SK-N-SH (cell line): ENCODE measurements at places on chromosomes 3 and 15. TPM values are rescaled to one million over a fixed set of nuclear protein-coding genes. Genes with fewer than 3 reads are reported as not detected.

DNA sequence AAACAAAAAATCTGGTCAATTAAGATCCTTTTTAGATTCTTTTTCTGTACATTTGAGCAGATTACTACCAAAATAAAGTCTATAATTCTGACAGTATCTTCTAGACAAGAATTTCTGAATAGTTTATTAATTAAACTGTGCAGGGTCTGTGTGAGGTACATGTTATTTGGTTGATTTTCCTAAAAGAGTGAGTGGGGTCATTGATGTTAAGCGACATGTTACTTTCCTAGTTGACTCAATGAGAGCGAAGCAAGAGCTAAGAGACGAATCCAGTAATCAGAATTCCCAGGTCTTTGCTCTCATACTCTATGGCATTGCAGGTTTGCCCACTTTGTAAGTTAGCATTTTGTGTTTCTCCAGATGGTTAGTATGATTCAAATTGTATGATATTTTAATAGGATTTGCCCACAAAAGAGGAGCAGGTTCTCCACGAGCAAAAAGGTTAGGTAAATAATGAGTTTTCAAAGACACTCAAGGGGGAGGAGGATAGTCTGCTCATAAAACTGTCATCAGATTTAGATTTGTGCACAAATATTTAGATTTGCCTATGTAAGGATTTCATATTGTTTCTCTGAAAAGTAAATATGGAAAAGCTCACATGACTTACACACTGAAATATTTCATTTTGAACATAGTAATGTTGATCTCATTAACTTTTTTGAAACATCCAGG lies 217.2 kb upstream of the CGNL1 start:
- no peak for DNase-seq

MINAR1 gene
- polyA plus RNA-seq, result 0.35 and 0.39 TPM in 2 replicates

- no peak for DNase-seq
These were observed 40.5 kb downstream of the PPCDC start for GRCh38 chr15:75063889-75064288.

DNA sequence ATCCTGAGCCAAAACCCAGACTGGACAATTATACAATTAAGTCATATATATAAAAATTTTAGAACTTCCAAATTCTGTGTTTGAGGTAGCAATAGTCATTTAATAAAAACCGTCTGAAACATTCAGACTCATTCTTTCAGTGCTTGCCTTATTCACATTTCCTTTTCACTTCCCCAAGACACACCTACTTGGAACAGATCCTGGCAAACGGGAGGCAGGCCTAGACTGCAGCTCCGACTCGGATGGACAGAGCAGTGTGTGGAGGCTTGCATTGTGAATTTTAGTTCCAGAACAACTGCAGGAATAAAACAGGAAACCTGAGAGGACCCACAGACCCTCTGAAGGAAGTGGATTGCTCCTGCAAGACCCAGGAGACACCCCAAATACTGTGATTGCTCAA lies 341.4 kb downstream of the CNTN3 start:
- DNase-seq, result no peak

DNA sequence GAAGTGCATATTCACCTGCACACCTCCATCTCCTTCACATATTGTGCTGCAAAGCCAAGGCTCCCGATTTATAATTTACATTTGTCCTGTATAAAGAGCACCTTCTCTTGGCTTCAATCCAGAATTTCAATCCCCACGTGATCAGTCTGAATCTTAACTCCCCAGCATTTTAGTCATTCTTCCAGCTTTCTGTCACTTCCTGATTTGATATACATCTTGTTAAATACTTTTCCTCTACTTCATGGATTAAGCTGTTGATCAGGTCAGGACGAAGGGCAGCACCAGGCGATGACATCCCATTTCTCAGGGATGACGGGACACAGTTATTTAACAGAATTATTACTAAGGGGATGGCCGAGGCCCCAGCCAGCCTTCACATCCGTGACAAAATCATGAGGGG lies 212.5 kb downstream of the EPHB1 start:
- DNase-seq, result no peak

GRCh38 chr15:65354835-65355172 lies 23.0 kb downstream of the IGDCC3 start:
- DNase-seq, result no peak

LPCAT4 gene
- polyA plus RNA-seq, result 78.6 and 88.4 TPM in 2 replicates

- DNase-seq, result no peak
These were observed 249.3 kb upstream of the TGFBR2 start for GRCh38 chr3:30356866-30357753.

DNA sequence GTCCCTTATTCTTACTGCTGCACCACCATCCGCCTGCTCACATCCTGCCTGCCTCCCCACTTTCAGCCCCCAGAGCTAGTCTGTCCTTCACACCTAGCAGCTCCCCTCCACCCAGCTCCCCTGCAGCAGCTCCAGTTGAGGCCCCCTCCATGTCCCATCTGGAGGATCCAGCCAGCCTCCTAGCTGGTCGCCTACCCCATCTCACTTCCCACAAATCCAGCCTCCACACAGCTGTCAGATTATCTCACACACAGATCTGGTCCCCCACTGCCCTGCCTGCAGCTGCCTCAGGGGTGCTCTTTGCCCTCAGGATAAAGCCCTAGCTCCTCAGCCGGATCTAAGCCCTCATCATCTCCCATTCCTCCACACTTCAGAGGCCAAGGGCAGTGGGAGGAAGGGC lies 8.8 kb upstream of the SEMA7A start:
- DNase-seq, result no peak

DNA sequence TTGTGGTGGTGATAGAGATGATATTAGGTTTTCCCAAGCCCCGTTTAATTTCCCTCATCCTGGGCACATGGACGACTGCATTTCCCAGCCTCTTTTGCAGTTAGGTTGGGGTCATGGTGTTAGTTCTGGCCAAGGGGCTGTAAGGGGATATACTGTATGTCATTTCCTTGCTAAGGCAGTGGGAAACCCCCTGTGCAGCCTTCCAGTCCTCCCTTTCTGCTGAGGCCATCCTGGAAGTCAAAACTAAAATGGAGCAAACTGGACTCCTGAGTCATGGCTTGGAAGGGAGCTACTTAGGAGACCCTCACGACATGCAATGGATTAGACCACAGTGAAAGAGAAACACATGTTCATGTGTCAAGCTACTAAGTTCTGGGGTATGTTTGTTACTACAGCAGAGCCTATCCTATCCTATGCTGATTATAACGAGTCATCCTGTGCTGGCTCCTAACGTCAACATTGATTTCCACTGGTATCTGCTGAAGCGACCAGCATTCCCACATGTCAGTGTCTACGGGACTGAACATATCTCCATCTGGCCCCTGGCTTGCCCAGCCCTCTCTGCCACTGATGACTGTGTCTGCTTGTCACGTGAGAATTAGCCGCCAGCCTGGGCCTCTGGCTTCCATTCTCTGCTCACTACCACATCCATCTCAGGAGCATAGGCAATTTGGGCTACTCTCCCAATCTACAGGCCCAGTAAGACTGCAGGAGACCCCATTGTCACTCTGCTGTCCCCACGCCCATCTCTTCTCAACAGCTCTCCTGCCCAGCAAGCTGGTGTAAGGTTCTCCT lies 85.6 kb upstream of the MEF2A start:
- no peak for DNase-seq

DNA sequence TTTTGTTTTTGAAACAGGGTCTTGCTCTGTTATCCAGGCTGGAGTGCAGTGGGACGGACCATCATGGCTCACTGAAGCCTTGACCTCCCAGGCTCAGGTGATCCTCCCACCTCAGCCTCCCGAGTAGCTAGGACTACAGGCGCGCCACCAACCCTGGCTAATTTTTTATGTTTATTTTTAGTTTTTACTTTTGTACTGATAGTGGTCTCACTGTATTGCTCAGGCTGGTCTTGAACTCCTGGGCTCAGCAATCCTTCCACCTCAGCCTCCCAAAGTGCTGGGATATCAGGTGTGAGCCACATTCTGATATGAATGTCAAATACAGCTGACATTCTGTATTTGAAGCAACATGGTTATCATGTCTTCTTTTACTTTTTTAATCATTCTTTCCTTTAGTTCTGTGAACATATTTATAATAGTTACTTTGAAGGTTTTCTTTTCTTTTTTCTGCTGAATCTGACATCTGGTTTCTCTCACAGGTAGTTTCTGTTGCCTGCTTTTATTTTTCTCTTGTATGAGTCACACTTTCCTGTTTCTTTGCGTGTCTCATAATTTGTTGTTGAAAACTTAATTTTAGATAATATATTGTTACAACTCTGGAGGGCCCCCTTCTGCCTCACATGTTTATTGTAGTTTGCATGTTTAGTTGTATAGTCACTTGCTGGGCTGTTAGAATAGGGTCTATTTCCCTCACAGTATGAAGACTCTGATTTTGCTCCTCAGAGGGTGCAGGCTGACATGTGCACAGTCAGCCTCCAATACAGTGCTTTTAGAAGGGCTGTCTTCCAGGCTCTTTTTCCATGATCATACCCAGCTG lies 8.4 kb upstream of the CNTN4 start:
- no peak for DNase-seq

- DNase-seq, result no peak
These were observed 130.5 kb downstream of the ST8SIA2 start for GRCh38 chr15:92524161-92524560.

CPLX3 gene
- polyA plus RNA-seq, result not detected in 2 replicates

LRRC2 gene
- polyA plus RNA-seq, result 0.13 and 0.23 TPM in 2 replicates

MYO5C gene
- polyA plus RNA-seq, result 0.99 and 1.1 TPM in 2 replicates

DNA sequence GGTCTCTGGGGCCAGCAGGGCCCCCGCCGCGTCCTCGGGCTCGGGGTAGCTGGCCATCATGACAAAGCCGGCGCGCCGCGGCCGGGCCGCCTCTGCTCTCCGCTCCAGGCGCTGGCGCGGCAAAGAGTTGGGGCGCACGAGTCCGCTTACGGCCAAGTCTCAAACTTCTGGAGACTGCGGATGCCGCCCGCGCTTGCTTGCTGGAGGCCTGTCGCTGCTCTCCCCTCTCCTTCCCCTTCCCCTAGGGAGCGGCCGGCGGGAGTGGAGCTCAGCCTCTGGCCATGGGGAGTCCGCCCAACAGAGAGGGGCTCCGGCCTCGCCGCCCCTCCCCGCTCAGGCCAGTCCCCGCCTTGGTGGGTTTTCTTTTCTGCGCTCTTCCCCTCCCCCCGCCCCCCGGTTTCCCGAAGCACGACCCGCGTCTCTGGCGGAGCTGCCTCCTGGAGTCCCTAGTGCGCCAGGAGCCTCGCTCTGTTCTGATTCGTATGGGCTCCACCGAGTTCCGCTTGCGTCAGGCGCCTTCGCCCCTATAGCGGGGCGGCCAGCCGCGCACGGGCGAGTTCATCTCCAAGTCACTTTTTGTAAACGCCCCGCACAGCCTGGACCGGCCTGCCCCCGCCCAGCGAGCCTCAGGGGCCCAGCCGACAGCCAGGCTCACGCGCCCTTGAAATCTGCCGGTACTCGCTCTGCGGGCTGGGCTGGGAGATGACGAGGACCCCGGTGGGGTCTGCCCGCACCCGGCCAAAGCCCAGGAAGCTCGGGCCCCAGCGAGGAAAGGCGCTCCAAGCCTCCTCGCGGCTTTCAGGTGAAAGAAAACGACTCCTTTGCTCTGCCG lies at the start of the genes FOXL2 and FOXL2NB:
Gene FOXL2 (minus strand): TSS at position 475 of the 832 bp plus-strand sequence. CDS start 415 bp downstream, at position 60.
Gene FOXL2NB (plus strand): TSS at position 555 of the 832 bp plus-strand sequence. CDS start 148 bp downstream, at position 703.
- peak; percentile 44 for DNase-seq

GRCh38 chr3:193645806-193646205 lies 52.8 kb downstream of the OPA1 start:
- DNase-seq, result no peak

DNA sequence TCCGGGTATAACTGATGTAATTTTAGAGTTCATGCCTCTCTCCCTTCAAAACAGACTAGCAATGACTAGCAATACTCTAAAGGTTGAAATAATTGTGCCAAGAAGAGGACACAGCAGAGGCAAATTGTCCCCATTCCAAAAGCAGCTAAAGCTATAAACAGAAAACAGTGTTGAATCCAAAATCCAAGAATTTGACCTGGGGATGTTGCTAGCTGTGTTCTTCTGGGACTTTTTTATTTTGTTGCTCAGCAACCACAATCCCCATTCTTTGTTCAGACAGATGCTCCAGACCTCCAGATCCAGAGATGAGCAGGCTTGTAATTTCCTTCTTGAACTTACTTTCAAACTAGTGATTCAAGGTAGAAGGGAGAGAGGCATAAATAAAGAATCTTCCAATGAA lies 191.5 kb downstream of the FOXB1 start:
- no peak for DNase-seq

NOX5 gene
- polyA plus RNA-seq, result 0.02 and 0.05 TPM in 2 replicates

VWA5B2 gene
- polyA plus RNA-seq, result 0.08 and 0.19 TPM in 2 replicates
